ENCODE measurements at places on chromosomes 16 and 17. TPM values are rescaled to one million over a fixed set of nuclear protein-coding genes. Genes with fewer than 3 reads are reported as not detected.

DNA sequence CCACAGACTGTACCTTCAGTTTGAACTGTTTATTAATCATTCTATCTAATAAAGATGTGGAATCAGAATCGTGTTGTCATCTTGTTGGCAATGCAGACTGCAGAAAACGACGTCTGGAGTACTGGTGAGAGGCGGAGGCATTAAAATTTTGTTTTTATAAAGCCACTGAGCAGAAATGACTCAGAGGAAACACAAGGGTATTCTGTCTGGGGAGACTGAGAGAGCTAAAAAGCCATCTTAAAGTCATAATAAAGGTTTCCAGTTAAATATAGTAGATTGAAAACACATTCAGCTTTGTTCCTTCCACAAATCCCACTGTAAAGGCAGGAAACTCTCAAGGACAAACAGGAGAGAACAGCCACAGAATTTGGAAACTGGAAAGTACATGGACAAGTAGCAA is 74.2 kb downstream of the CPPED1 start:
- no peak for DNase-seq

DNA sequence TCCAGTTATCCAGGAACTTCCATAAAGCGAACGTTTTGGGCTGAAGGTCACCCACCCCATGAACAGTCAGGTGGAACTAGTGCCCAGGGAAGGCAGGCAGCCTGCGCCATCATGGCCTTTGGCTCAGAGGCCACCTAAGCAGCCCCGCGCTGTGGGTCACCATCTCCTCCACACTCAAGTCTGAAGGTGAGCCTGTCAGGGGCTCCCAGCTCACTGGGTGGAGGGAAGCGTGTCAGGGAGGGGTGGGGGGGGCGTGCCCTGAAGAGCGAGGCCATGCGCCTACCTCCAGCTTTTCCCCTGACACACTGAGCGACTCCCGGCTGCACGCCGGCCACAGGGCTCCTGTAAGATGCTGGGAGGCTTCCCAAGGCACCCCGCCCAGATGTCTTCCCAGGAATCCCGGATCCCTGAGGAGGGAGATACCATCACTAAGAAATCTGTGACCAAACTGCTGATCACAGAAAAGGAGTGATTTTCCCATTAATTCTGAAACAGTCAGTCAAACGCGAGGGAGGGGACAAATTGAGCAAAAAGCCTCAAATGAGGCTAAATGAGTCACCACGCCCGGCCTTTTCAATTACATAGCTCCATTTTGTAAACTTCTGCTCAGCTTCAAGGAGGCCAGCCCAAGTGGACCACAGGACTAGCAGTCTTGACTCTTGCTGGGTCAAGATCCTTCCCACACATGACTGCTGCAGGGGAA is 26.5 kb upstream of the SLC25A19 start:
- DNase-seq = no peak

DNA sequence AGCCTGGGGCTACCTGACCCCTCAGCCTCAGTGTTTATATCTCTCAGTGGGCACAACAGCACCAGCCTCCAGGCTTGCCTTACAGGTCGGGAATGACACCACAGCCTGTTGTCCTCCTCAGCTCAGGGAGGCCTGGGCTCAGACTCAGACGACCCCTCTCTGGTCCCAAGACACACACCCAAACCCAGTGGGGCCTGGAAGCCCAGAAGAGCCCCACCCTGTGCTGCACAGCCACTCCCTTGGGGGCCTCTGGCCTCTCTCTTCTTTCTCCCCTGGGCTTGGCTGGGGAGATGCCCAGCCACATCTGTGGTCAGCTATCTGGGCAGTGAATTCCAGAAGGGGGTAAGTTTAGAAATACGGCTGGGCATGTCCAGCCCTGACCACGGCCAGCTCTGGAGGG is 2.4 kb downstream of the NATD1 start:
- no peak for DNase-seq

DNA sequence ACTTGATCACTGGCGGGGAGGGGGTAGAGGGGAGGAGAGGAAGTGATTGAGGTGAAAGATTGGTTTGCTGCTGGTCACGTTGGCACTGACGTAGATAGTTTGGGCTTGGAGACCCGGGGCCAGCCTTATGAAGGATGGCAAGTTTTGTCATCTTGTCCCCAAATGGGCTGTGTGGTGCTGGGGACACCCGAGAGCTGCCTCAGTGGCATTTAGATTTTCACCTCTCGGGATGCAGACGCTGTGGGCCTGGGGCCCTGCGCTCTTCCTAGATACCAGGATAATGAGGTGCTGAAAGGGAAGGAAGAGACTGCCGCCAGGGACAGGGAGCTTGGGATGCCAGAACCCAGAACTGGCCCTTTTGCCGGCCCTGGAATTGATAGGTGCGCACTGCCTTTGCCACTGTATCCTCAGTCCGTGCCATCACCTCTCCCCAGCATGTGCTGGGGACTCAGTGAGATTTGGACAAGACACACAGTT is 1.4 kb upstream of the SOCS3 start:
- DNase-seq = no peak

GRCh38 chr17:70787721-70788300 is 618.5 kb downstream of the KCNJ2 start:
- DNase-seq = no peak

DNA sequence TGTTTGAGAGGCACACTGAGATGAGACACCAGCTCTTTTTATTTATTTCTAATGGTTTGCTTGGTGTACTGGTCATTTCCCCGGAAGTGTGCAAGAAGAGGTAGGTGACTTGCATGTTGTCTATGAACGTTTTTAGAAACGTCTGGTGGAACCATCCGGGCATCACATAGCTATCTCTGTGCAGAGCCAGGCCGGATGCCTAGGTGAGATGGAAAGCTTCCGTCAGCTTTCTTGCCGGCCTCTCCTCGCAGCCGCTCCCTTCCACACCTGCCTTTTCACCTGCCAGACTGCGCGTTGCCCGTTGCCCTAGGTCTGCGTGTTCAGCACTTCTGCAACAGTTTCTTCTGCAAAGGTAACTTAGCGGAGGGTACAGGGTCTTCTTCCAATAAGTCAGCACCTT is 416.0 kb downstream of the WWOX start:
- no peak for DNase-seq

- no peak for DNase-seq
Measured at GRCh38 chr16:19138601-19139000, 24.8 kb downstream of the ITPRIPL2 start.

DNA sequence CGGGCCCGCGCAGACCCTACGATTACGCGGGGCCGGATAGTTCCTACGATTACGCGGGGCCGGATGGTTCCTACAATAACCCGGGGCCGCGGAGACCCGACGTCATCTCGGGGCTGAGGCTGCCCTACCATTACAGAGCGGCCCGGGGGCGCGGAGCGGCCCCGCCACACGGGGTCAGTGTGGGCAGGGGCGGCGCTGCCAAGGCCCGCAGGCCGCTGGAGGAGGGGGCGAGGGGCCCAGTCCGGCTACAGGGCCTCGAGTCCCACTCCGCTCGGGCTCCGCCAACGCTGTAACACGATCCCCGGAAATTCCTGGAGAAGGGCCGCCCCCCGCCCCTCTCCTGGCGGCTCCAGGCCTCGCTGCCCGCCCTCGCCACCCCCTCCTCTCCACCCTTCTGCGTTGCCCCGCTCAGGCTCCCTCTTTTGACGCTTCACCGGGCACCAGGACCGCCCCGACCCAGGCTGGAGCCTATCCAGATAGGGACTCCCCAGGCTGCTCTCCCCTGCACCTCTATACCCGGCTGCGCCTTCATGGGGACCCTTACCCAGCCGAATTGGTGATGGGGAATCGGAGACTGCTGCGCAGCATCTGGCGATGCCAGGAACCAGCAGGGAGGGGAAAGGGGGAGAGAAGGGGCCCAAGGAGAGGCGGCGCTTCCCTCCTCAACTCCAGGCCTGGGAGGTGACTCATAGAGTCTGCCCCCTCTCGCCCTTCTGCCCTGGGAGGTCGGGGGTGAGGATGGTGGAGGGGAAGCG is at the start of gene RAB34:
RAB34 (minus strand) TSS at position 291 of the 755 bp plus-strand sequence. CDS start 602 bp downstream, outside the sequence.
- peak; percentile 92 for DNase-seq

DNA sequence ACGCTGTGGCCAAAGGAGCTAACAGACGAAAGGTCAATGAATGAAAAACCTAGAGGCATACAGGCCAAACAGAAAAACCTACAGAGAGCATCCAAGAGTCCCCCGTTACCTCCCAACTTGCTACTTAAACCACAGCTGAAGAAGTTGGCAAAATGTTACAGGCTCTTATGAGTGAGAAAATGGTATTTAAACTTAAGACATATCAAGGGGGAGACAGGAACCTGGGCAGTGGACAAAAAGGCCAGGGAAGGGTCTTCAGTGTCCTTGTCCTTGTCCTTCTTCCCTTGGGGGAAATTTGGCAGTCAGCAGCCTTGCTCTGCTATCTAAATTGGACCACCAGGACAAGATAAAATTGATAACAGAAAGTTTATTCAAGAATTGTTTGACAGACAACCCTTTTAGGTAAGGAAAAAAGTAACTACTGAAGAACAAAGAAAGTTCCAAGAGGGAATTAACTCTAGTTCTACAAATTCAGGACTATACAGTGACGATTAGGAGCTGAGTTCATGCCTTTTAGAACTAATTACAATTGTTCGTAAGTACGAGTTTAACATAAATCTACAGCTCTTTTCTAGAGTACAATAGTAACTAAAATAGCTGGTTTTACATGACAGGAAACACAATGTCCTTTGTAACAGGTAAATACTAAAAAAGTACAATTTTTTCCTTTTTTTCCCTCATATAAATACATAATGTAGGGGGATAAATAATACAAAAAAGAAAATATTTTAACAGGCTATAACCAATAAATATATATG is 3.8 kb upstream of the HOXB2 start:
- no peak for DNase-seq

DNA sequence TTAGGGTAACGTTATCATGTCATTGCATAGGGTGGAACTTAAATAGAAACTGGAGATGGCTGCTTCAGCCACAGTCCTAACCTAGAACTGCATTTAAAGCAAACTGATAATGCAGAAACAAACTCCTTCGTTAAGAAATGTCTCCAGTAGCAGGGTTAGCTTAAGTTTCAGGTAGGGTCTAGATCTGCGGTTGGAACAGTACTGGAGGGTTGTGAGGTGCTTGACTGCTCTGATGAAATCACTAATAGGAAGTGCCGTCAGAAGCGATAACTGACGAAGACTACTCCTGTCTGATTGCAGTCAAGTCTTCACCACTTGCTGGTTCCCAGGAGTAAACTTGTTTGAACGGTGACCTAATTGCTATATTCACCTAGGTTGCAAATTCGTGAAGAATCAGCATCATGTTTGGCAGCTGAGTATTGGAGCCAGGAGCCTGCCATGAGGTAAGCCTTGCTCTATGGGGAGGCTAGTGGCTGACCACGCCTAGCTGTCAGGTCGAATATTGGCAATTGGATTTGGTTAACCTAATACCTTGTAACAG is 24.5 kb downstream of the TRPV2 start:
- no peak for DNase-seq

GRCh38 chr16:70759666-70760065 is 41.3 kb downstream of the VAC14 start:
- no peak for DNase-seq

GRCh38 chr17:19534562-19535149 is 1.0 kb downstream of the SLC47A1 start:
- no peak for DNase-seq

GRCh38 chr17:58060596-58061191 is 22.5 kb upstream of the DYNLL2 start:
- DNase-seq = no peak

DNA sequence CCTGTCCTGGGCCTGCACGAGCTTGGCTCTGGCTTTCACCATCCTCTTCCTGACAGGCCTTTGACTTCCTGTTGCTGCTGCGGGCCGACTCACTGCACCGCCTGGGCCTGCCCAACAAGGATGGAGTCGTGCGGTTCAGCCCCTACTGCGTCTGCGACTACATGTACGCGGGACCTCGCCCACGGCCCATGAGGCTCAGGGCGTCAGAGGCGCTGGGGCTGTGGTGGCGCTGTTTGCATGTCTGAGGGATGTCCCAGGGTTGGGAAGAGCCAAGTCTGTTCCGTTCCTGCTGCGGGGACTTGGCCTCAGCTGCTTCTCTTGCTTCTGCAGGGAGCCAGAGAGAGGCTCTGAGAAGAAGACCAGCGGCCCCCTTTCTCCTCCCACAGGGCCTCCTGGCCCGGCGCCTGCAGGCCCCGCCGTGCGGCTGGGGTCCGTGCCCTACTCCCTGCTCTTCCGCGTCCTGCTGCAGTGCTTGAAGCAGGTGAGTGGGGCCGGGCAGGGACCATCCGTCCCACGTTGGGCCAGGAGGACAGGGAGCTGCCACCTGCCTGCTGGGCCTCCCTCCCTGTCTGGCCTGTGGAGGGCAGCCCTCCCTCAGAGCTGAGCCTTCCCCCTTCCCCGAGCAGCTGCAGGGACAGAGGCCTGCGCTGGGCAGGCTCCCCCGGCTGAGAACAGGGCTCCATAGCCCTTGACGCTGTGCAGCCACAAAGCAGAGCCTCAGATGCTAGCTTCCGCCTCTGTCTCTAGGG is 23.8 kb downstream of the TSC2 start:
- no peak for DNase-seq

- DNase-seq = no peak
Measured at GRCh38 chr17:39745335-39746144, 7.8 kb downstream of the GRB7 start.

- DNase-seq = no peak
Measured at GRCh38 chr17:61009663-61010062, 332.0 kb downstream of the BCAS3 start.

GRCh38 chr17:11582217-11582616 is 16.1 kb upstream of the DNAH9 start:
- no peak for DNase-seq

- no peak for DNase-seq
Measured at GRCh38 chr17:72119873-72120641, 763 bp upstream of the SOX9 start.

GRCh38 chr17:65243838-65244625 is 106.9 kb downstream of the RGS9 start:
- no peak for DNase-seq

DNA sequence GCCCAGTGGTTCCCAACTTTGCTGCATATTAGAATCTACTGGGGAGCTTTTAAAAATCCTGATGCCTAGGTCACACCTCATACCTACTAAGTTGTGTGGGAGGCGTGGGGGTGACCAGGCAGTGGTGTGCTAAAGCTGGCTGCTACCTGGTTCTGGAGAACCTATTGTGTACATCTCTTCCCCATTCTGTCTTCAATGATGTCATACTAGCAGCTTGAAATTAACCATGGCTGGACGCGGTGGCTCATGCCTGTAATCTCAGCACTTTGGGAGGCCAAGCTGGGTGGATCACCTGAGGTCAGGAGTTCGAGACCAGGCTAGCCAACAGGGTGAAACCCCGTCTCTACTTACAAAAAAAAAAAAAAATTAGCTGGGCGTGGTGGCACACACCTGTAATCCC is 11.3 kb upstream of the NLK start:
- DNase-seq = no peak

- DNase-seq = no peak
Measured at GRCh38 chr16:68290450-68290849, 20.3 kb downstream of the SLC7A6OS start.

- no peak for DNase-seq
Measured at GRCh38 chr16:58345574-58346354, 46.5 kb upstream of the GINS3 start.

GRCh38 chr16:71247478-71247877 is 17.0 kb upstream of the HYDIN start:
- DNase-seq = no peak

Gene HOXB3
- total RNA-seq = not detected

Gene HASPIN
- 29.4 TPM for total RNA-seq

Gene GDPD3
- 1.5 TPM for total RNA-seq

Gene FOXN1
- total RNA-seq = not detected

Gene NEK8
- total RNA-seq = 16.8 TPM

Gene CRISPLD2
- total RNA-seq = 6.4 TPM

Gene ZG16
- total RNA-seq = not detected

Gene CCL16
- total RNA-seq = not detected
